Fibroblast of the aortic adventitia (primary cell): ENCODE measurements at places on chromosomes 3 and 15. TPM values are rescaled to one million over a fixed set of nuclear protein-coding genes. Genes with fewer than 3 reads are reported as not detected.

DNA sequence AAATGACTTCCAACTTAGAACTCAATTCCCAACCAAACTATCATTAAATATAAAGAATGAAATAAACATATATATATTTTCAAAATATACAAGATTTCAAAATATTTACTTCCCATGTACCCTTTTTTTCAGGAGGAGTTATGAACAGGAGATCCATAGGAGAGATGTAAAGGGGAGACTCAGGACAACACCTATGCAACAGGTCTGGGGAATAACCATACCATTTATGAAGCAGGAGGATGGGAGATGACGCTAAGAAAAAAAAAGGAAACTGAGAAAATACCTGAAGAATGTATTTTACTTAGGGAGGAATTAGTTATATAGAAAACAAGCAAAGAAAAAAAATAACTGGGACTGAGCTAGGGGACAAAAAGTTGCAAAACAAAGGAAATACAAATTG, 23.8 kb downstream of the INTS14 start:
- no peak for DNase-seq

The CPEB1 gene
- 25.5 and 40.9 TPM in 2 replicates for total RNA-seq

DNA sequence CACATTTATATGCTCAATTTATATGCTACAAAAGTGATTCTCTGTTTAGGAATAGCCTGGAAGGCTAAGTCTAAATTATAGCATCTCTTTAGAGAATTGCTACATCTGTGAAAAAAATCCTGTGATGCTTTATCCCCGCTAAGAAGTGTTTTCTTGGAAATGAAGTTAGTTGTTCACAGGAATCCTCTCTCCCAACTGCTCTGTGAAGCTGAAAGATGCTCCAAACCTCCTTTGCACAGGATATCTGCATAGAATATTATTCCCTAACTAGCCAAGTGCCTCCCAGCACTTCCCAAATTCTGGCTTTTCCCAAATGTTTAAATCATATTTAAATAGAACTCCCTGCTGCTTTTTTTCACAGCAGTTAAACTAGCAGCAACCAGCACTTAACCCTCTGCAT, 132.2 kb downstream of the SRGAP3 start:
- DNase-seq: no peak

DNA sequence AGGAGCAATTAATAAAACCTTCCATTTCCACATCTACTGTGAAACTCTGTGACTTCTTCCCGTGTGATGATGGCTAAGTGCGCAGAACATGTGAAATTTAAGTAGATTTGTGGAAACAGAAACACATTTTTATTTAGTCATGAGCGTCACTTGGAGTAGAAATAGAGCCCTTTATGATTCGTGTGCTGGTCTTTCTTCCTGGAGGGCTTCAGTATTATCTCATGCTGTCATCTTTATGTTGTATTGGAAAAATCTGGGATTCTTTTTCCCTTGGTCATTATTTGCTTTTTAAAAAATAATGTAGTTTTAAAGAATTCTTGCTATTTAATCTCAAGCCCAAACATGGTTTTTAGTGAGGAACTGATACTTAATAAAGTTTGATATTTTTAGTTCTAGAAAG, 284.0 kb upstream of the CTDSPL start:
- DNase-seq: no peak

DNA sequence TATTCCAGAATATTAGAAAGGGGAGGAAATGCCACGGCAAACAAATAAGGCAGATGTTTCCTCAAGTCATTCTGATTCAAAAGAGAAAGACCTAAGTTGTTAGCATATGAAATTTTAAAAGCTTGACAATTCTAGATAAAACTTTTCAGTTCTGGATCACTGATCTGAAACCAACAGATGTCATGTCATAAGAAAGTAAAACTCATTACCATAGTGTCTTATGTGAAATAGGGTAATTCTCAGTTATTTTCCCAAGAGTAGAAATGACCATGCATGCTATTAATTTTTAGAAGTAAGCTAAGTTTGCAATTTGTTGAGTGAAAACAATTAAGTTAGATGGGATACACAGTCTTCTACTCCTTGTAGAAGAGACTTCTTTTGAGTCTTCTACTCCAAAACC, 630.3 kb downstream of the NAALADL2 start:
- DNase-seq: no peak
